NCI-H510A (cell line): ENCODE measurements at places on chromosomes 13 and 19.

DNA sequence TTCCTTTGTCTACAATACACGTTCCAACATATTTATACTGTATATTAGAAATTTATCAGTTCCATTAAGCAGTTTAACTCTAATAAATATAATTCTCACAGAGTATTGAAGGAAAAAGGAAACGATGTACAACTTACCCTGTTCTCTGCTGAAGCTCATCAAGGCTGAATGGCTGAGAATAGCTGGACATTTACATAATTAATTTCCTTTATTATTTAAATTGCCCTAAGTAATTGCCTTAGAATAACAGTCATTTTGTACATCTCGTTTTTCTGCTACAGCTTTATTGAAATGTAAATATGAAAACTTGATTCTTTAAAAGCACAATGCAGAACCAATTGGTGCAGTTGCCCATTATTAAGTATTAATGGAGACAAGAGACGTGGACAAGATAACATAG lies 648.3 kb upstream of the ATXN8OS start:
- DNase-seq: no peak

GRCh38 chr13:30438286-30438685 lies 16.0 kb downstream of the UBE2L5 start:
- DNase-seq: no peak

- DNase-seq: no peak
Measured at GRCh38 chr19:49119411-49120324, at the start of gene PPFIA3. TSS of gene PPFIA3 (plus strand) at chr19:49119544. CDS start at chr19:49127874, 8,330 bp downstream.

DNA sequence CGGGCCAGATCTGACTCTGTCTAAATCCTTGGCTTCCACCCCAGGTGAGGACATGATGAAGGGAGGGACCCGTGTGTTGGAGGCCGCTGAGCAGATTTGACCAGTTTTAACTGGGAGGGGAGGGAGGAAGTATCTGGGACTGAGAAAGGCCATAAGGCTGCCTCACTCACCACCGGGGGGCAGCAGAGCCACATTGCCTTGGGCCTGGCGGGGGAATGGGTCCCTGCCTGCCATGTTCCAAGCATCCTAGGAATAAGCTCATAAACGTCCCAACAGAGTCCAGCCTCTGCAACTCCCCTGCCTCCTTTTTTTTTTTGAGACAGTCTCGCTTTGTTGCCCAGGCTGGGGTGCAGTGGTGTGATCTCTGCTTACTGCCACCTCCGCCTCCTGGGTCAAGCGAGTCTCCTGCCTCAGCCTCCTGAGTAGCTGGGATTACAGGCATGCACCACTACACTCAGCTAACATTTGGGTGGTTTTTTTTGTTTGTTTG lies 15.5 kb downstream of the MAST3 start:
- DNase-seq: no peak

- DNase-seq: no peak
Measured at GRCh38 chr13:64397701-64398100, 2832.4 kb downstream of the PCDH9 start.

- DNase-seq: no peak
Measured at GRCh38 chr13:93409816-93410215, 183.2 kb downstream of the GPC6 start.

DNA sequence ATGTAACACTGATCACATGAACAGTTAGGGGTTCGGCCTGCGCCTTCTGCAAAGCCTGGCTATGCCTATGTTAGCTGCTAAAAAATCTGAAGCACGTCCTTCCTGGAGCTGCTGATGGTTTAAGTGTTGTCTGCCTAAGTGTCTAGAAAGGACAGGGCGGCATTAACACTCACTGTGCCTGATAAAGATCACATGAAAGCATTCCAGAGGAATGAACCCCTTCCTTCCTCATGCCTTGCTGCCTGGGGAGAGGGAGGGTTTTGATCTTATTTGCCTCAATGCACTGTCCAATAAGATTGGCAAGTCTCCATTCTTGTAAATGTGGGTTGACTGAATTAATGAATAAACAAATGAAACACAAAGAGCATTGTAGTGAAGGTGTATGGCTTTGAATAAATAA lies 5.2 kb downstream of the DOCK9 start:
- no peak for DNase-seq

GRCh38 chr19:28363254-28363653 lies 849.7 kb downstream of the UQCRFS1 start:
- DNase-seq: no peak
